Cerebellum (tissue), 4 donors: ENCODE measurements at places on chromosomes 11 and 22.
A peak's percentile ranks its signal among the peaks of the same experiment; 100 is the strongest.

- no peak for DNase-seq
Measured at GRCh38 chr11:60860943-60861342, 5.2 kb upstream of the PTGDR2 start.

DNA sequence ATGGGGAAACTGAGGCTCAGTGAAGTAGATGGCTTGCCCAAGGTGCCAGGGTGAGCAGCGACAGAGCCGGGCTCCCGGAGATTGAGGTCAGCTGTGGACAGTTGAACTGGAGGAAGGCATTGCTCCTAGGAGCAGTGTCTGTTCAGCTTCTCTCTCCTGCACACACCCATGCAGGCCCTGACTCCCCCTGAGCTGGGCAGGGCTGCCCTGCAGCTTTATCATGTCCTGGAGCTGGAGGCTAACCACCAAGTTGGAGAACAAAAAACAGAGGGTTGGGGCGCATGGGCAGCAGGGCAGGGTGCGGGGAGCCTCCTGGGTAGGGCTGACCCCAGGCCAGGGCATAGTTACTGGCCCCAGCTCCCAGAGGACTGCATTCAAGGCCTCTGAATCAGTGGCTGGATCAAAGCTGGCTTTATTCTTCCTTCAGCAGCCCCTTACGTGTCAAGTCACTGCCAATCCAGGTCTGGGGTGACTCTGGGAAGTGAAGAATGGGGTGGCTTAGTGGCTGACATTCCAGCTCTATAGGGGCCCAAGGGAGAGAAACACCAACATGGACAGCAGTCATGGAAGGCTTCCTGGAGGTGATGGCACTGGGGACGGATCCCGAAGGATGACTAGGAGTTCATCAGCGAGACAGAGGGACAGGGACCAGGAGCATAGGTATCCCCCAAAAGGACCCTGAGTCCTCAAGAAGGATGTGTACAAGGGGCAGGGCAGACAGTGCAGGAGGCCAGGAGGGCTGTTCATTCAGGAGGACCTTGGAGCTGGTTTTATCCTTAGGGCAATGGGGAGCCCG is 83.8 kb downstream of the CACNA1I start:
- DNase-seq: no peak

DNA sequence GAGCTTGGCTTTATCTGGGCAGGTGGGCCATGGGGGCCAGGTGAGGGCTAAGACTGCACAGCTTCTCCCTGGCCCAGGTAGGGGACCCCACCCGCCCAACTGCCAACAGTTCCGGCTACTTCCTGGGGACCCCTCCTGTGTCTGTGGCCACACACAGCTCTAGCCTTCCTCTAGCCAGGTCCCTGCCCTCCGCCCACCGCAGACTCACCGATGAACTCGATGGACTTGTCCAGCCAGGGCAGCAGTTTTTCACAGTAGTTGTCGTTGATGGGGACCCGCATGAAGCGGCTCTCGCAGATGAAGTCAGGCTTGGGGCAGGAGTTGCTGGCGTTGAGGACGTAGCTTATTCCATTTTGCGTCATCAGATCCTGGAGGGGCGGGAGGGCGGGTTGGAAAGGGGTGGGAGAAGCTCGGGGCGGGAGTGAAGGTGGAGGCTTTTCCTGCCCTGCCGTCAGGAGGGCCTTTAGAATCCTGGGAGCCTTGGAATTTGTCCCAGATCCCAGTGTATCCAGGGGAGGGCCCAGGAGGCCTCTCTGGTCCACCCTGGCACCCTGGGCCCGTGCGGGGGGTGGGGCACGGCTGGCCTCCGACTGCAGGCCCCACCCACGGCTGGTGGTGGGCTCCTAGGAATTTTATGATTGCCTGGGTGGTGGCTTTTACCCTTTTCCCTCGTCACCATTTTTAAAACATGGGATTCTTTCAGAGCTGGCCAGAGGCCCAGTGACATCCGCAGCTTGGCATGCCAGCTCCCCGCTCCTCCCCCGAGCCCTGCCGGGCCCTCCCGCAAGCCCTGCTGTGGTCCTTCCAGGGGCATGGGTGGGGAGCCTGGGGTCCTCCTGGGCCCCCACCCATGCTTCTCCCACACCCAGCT is 13.9 kb downstream of the DUSP8 start:
- no peak for DNase-seq

DNA sequence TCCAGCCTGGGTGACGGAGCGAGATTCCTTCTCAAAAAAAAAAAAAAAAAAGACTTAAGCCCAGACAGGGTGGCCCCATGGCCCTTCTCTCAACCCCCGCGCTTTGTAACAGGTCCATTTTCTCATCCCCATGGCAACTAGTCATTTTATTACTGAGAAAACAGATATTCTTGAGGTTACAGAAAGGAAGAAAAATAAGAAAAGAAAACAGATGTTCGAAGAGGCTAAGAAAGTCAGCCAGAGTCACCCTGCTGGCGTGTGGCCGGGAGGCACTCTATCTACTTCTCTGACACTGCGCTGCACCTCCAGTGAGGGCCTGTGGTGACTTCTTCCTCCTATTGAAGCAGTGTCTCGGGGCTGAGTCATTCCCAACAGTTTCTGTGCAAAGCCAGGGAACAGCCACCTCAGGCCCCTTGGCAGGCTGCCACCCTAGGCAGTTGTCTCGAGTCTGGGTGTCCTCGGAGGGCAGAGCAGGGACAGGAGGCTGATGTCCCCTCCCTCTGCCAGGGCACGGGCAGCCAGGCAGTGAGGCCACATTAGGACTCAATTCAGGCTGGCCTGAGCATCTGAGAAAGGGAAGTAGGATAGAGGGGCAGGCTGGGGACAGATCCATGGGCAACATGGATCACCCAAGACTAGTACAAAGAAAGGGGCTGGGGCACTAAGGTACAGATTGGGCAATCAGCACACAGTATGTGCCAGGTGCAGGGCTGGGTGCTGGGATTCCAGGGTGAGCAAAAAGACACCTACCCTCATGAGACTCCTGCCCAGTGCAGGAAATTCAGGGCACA is 16.4 kb upstream of the SYVN1 start:
- peak; percentile 24 for DNase-seq

DNA sequence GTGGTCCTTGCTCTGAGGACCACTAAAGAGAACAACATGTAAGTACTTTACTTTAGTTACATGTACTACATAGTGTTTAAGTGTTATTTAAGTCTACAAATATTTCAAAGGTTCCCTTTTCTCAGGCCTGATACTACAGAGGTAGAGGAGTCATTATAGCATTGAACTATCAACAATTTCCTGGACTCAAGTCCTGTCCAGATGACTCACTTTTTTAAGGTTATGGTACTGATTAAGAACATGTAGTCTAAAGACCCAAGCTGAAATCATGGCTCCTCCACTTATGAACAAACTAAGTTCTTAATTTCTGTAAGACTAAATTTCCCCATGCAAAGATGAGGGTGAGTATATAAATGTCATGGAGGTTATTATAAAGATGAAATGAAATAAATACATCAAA is 74.7 kb downstream of the NARS2 start:
- no peak for DNase-seq

GRCh38 chr22:35912658-35913057 is 116.0 kb downstream of the RBFOX2 start:
- no peak for DNase-seq

- no peak for DNase-seq
Measured at GRCh38 chr11:130106381-130106780, 36.7 kb downstream of the APLP2 start.

DNA sequence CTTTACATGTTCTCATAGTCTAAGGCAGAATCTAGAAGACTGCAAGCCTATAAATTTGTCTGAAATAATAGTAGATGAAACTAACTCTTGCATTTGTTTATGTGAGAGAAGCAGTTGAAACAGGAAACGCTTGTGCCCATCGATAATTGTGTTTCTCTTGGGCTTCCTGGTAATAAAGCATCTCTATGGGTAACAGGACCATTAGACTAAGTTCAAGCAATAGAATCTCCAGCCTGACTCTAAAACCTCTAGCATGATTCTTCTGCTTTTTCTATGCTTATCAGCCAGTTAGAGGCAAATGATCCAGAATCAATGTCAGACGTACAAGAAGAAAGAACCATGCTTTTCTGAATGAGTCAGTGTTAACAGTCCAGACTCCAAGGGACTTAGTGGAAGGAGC is 1734.4 kb downstream of the LRRC4C start:
- DNase-seq: no peak

DNA sequence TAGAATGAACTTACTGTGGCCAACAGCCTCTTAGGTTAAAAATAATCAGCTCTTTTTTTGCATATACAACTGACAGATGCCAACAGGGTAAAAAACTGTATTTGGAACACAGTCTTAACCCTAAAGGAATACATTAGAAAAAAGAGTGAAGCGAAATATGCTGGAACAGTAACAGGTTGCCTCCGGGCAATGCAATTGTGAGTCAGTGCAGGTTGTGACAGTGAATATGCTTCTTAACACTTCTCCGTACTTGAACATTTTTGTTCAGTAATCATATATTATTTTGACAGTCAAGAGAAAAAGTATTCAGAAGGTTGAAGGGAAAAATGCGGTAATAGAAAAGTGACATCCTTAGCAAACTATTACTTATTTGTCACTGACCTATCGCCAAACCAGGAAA is 98.5 kb downstream of the DBX1 start:
- no peak for DNase-seq

DNA sequence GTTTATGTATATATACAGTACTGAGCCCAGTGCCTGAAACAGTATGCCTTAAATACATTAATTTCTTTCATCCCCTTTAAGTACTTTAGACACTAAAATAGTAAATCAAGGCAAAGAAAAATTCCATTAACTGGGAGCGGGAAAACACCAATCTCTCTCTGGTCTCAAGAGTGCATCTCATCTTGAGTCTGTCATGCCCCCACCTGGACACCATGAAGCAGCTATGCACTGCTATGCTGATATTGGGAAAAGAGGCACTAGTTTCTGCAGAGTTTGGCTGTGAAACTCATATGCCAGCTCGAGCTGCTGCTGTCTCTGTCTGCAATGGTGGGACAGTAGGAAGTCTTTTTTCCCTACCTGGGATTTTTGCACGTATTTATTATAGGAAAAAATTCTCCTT is 754.4 kb upstream of the RAG2 start:
- DNase-seq: no peak

- DNase-seq: no peak
Measured at GRCh38 chr11:120629407-120630080, 118.0 kb downstream of the GRIK4 start.
